Vagina (tissue), 2 donors: ENCODE measurements at places on chromosomes 4 and X.

- DNase-seq: no peak
Measured at GRCh38 chr4:102525097-102525496, 23.9 kb downstream of the NFKB1 start.

DNA sequence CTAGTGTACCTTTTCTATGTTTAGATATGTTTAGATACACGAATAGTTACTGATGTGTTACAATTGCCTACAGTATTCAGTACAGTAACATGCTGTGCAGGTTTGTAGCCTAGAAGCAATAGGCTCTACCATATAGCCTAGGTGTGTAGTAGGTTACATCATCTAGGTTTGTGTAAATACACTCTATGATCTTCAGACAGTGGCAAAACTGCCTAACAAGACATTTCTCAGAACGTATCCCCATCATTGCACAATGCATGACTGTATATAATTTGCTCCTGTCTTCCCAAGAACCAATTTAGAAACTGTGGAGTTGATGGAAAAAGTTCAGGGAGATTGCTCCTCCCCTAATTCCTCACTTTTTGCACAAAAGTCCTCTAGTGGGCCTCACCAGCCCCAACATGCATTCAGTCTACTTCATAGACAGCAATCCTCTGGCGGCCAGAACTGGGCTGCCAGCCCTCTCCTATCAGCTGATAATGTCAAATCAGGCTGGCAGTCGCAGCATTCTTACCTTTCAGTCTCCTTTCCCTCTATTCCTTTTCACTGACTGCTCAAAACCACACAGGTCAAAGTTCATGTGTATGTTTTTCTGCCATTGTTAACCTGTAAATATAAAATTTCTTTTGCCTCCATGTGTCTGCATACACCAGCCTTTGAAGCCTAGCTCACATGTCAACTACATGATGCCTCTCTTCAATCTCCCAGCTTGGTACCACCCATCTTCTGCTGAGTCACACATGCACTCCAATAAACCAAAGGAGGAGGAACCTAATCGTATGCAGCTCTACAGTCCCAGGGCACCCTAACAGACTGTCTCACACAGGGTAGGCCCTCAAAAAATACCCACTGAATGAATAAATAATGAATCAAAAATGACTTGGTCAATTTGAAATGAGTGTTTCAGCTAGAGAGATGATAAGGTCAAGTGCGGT is 32.0 kb downstream of the BCLAF3 start:
- DNase-seq: no peak

GRCh38 chr4:187209921-187210613 is 486.4 kb upstream of the FAT1 start:
- DNase-seq: no peak

DNA sequence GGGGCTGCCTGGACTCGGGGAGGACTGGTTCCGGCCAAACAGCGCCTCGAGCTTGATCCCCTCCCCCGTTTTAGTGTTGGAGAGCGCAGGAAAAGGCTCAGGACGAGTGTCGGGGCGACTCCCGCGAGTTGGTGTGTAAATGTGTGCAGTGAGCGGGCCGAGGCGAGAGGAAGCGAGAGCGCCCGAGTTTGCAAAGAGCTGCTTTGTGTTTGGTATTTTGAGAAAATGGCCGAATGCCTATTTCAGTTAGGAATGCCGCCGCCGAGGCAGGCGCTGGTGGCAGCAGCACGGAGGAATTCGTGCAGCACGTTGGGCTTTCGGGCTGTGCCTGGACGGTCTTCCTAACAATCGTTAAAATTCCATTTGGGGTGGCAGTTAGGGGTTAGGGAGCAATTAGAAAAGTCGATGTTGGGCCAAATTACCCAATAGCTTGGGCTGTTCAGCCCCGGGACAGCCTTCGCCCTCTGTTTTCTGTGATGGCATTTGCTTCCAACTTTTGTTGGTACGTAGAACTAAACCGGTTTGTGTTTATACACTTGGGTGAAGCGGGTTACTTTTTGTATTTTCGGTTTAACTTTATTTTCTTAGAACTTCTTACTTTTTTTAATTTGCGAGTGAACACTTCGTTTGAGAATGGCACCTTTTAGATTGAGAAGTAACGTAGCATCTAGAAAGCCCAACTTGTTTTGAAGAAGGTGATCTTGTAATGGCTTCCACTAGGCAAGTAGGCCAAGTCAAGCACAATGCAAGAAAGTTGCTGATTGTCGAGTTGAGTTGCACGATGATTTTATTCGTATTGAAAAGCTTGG is 1.6 kb downstream of the REST start:
- no peak for DNase-seq

DNA sequence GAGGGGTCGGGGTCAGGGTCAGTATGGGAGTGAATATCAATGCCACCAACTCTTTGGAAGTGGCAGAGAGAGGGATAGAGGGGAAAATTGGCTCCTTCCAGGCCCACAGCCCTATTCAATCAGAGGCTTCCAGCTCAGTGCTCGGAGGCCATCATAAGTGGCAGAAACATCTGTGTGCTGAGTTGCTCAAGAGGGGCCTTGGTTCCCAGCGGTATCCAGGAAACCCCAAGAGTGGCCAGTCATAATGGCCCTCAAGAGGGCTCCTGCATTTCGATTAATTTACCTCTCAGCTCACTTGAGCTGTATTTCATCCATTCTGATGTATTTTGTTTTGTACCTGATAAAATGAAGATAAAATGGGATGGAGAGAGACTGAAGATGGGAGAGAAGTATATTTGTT is 154.3 kb upstream of the EOLA2 start:
- DNase-seq: no peak

DNA sequence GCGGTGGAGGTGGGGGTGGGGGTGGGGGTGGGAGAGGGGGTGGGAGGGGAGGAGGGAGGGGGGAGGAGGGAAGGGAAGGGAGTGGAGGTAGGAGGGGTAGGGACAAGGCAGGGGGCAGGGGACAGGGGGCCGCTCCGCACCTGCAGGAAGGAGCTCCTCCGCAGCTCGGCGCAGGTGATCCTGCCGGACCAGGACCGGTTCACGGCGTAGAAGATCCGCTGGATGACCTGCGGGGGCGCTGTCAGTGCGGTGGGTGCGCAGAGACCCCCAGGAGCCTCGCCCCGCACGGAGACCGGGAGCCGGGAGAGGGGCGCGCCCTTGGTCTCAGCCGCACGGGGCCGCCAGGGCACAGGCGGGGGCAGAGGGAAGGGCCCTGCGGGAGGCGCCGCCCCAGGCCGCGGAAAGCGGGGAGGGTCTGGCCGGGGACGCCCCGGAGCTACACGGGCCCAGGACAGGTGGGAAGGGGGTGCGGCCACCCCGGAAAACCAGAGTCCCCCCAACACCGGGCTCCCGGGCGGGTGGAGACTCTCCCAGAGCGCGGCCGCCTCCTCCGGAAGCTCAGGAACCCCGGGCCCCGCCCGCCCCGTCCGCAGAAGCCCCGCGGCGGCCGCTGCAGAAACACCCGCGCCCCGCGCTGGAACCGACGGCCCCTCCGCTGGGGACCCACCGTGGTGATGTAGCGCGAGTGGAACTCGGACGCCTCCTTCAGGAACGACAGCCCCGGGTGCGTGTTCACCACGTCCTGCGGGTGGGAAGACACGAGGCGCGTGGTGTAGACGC is 27.6 kb upstream of the GTPBP6 start:
- no peak for DNase-seq

GRCh38 chr4:123606946-123607542 is 210.4 kb downstream of the SPRY1 start:
- no peak for DNase-seq

GRCh38 chrX:23902419-23902818 is 5.3 kb downstream of the APOO start:
- DNase-seq: no peak

GRCh38 chr4:101271516-101271915 is 75.8 kb downstream of the PPP3CA start:
- DNase-seq: no peak

DNA sequence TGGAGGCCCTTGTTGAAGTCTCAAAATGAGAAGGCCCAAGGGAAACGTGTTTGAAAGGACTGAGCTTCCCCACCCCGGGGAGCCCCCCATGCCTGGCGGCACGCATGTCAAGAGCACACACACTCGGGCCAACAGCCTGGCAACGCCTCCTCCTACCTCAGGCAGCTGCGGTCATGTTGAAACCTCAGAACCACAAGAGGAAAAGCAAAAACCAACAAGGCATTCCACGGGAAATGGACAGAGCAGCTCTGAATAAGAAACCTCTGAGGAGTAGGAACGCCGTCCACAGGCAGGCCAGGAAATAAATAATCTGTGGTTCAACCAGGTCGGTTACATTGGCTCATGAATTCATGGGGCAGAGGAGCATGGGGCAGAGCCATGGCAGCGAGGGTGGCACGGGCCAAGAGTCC is 95.7 kb upstream of the AFAP1 start:
- no peak for DNase-seq

- DNase-seq: no peak
Measured at GRCh38 chr4:55393461-55394320, 2.1 kb upstream of the TMEM165 start.
